ENCODE measurements at places on chromosomes 4 and X.

DNA sequence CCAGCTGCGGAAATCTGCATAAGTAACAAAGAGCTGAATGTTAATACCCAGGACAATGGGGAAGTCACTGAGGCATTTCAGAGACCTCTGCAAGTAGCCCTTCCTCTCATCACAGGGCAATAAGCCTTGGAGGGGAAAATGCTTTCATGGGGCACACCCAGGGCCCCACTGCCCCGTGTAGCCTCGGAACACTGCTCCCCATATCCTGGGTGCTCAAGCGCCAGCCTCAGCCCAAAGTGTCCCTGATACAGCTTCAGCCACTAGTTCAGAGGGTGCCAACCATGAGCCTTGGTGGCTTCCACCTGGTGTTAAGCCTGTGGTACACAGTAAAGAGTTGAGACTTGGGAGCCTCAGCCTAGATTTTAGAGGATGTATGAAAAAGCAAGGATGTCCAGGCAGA lies 402.8 kb upstream of the CXorf51A start:
- DNase-seq: no peak

DNA sequence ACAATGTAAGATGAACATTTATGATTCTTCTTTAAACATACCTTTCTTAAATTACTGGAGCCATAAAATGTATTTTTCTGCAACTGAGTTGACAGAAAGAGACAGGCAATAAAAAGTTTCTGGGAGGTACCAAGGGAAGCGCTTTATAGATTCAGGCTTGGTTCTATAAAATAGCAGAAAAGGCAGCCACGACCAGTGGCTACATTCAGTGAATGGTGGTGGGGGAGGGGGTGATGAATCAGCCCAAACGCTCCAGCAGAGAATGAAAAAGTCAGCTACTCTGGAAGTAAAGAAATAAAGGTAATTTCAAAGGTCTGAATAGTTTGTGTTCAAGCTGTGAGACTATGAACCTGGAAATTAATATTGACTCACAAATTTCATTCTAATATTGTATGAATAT lies 456.1 kb downstream of the KCTD8 start:
- DNase-seq: no peak

GRCh38 chrX:115344885-115345614 lies 55.5 kb downstream of the LUZP4 start:
- DNase-seq: no peak

GRCh38 chrX:38746102-38746501 lies 55.2 kb upstream of the MID1IP1 start:
- DNase-seq: no peak

- no peak for DNase-seq
These were observed 54.4 kb downstream of the MCUB start for GRCh38 chr4:109614466-109614865.

DNA sequence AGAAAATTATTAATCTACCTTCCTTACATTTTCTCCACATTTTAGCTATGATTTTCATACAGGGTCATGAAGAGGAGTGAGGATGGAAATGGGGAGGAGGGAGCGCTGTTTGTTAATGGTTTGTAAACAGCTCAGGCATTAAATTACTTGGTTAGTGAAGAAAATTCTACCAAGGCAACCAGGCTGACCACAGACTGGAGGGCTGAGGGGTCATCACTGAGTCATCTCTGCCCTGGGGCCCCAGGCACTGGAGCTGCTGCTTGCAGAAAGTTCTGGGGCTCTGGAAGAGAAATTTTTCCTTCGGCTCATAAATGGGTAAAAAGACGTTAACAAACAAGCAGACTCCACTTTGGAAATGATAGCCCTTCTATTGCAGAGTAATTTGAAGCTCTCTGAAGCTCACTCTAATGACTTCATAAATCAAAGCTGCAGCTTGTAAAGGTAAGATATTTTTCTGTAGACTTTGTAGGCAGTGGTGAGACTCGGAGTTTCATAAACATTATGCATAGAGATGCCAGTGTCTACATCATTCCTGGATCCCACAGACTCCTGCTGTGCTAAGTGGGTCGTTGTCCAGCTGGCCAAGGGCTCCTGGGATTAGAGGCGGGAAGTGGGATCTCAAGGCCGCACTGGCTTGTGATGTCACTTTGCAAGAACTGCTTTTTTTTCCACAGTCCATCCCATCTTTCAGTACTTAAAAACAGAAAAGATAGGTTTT lies 159.6 kb downstream of the PTTG2 start:
- no peak for DNase-seq

All from stimulated activated CD8-positive, alpha-beta memory T cell treated with anti-CD3 and anti-CD28 coated beads, Interleukin-4, amount 100 ng/mL, for 1 hour (primary cell).